ENCODE measurements at places on chromosomes 7 and 10. TPM values are rescaled to one million over a fixed set of nuclear protein-coding genes. Genes with fewer than 3 reads are reported as not detected.

Gene SPDYE2
- not detected for total RNA-seq

GRCh38 chr7:113412410-113412809, 294.1 kb upstream of the SMIM30 start:
- H3K4me3 ChIP-seq = no peak overlapping the region
- no peaks in the 10 kb centered on the region for H3K27me3 ChIP-seq
- H3K27ac ChIP-seq = no peak overlapping the region
- H3K4me1 ChIP-seq = no peaks in the 10 kb centered on the region

Gene MCM10
- 78.5 TPM for total RNA-seq

GRCh38 chr10:52313256-52313932, 687 bp upstream of the DKK1 start:
- H3K27ac ChIP-seq = peak overlapping the region; percentile 47
- H3K27me3 ChIP-seq = peaks cover 56% of the 10 kb centered on the region
- DNase-seq = no peak
- H3K4me3 ChIP-seq = no peak overlapping the region
- H3K36me3 ChIP-seq = no peaks in the 10 kb centered on the region

GRCh38 chr10:104922810-104923209, 281.7 kb downstream of the SORCS3 start:
- H3K4me1 ChIP-seq = no peaks in the 10 kb centered on the region
- H3K4me3 ChIP-seq = no peak overlapping the region
- no peaks in the 10 kb centered on the region for H3K27me3 ChIP-seq
- DNase-seq = no peak
- no peak overlapping the region for H3K27ac ChIP-seq

Gene POU6F2
- total RNA-seq = 0.27 TPM

- peaks cover 3% of the 10 kb centered on the region for H3K27me3 ChIP-seq
- peaks cover 18% of the 10 kb centered on the region for H3K4me1 ChIP-seq
- peak overlapping the region; percentile 78 for H3K27ac ChIP-seq
- H3K4me3 ChIP-seq = peak overlapping the region; percentile 76
- DNase-seq = peak; percentile 32
Measured at GRCh38 chr10:117830787-117831212, 215.9 kb downstream of the RAB11FIP2 start.

Gene FAM237B
- not detected for total RNA-seq

All from activated T-helper 2 cell treated with anti-CD3 and anti-CD28 coated beads, Interferon-gamma antibody, Interleukin-2, Interleukin-4, amounts not matched to agents 10 μg/mL and 5 μg/mL and 100 μg/mL, durations not matched to agents 14 hours and 24 hours and 36 hours (primary cell).